ENCODE measurements at places on chromosomes 2 and 18. TPM values are rescaled to one million over a fixed set of nuclear protein-coding genes. Genes with fewer than 3 reads are reported as not detected.
A peak's percentile ranks its signal among the peaks of the same experiment; 100 is the strongest.

DNA sequence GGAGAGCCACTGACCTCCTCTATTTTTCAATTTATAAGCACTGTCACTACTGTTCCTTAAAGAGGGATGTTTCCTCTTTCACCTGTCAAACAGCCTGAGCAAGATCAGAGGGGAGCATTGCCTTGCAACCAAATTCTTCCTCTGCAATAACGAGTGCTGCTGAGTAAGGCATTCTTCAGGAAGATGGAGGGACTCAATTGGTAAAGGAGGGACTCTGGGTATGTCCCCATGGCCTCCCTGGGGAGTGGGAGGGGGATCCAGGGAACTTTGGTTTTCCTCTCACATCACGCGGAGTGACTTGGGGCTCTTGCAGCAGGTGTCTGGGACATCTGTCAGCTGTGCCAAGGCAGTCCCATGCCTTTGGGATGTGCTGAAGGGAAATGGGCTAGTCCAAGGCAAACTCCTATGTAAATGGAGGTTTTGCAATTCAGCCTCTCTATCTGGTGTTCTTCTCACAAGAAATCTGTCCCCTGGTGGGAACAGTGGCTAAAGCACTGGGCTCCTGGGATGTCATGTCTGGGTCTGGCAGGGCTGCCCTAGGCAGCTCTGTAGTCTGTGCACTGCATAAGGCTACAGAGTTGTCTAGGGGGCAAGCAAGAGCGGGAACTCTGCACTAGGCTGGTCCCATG lies 14.4 kb upstream of the HES6 start:
- no peak for DNase-seq

DNA sequence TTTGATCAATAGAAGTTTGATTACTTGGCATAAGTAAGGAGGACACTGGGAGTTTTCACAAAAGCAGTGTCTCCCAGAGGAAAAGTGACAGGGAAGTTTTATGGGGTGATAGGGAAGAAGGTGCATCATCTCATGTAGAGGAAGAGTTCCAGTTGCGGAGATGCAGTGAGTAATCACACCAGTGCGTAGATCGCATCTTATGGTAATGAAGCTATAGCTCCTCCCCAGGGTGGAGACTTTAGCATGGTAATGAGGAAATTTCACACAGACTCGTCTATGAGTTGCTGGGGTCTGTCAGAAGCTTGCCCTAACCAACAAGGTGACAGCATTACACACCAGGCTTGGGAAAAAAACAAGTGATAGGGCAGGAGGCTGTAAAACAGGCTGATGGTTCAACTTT lies 49.0 kb downstream of the KYNU start:
- no peak for DNase-seq

DNA sequence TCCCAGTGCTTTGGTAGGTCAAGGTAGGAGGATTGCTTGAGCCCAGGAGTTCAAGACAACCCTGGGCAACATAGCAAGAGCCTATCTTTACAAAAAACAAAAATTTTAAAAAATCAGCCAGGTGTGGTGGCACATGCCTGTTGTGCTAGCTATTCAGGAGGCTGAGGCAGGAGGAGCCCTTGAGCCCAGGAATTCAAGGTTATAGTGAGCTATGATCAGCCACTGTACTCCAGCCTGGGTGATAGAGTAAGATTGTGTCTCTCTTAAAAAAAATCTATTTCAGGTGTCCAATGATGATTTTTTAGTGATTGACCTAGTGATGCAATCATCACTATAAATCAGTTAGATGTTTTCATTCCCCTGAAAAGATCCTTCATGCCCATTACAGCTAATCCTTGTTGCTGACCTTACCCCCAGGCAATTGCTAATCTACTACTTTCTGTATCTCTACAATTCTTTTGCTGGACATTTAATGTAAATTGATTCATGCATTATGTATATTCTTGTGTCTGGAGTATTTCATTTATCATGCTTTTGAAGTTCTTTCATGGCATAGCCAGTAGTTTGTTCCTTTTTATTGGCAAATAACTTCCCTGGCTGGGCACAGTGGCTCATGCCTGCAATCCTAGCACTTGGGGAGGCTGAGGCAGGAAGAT lies 10.3 kb downstream of the MOCOS start:
- DNase-seq: no peak

DNA sequence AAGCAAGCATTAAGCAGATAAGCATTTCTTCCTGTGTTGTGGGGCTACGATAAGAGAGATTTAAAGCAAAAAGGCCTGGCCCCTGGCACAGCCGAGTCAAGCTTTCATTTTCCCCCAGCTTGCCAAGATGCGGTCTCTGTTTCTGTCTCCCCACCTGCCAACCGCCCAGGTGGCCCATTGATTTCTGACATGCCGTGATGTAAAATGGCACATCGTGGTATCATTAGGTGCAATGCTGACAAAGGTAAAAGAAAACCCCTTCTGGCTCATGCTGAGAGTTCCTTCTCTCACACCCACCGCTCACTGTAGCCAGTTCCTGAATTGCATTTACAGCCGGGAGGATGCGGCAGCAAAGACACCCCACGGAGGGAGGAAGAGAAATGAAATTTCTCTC lies 62.8 kb downstream of the BOD1L2 start:
- DNase-seq: no peak

GRCh38 chr2:216283038-216283900 lies 89.0 kb downstream of the MARCHF4 start:
- DNase-seq: no peak

DNA sequence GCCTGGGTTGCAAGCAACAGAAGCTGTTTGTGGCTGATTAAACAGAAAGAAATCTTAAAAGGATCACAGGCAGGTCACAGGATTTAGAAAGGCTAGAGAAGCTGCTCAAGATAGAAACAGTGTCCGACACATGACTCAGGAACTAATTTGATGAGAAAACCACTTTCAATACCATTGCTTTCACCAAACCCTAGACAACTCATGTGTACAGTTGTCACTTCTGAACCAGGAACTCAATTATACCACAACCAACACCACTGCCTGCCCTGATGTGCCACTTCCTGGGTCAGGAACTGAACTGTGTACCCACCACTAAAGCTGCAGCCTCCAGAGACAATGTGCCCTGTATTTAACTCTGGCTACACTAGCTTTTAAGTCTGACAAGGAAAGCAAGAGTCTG lies 56.0 kb downstream of the TMEM247 start:
- no peak for DNase-seq

- DNase-seq: no peak
Observed at GRCh38 chr18:48229552-48229981, 179.6 kb downstream of the ZBTB7C start.

DNA sequence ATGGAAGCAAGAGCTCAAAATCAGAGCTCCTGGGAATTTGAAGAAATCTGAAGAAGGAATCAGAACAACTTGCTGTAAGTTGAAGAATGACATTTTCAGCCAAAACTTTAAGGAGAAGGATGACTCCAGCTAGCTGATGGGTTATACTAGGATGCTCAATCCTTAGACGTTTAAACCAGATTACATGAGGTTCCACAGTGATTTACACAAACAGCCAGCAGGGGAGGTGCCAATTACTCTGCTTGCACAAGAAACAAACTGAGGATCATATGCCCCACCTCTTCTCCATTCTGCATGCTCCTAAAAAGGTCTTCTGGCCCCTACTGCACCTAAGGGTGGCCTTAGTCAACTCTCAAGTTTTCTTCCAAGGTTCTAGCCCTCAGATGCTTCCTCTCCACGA lies 47.9 kb upstream of the PCBP1 start:
- no peak for DNase-seq

DNA sequence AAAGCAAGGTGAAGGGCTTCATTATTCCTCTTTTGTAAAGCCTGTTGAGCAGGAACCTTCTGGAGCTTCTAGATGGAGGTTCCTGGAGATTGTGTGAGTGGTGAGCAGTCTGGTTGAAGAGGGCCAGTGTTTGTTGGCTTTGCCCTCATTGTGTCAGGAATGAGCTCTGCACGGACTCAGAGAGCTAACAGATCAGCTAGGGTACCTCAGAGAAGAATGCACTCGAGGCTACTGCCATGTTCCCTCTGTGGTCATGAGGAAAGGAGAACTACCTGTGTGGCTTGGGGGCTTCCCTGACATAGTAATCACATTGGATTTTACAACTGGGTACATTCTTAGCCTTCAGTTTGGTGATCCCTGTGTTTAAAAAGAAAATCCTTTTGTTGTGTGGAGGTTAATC lies 46.6 kb downstream of the SPTBN1 start:
- DNase-seq: no peak

DNA sequence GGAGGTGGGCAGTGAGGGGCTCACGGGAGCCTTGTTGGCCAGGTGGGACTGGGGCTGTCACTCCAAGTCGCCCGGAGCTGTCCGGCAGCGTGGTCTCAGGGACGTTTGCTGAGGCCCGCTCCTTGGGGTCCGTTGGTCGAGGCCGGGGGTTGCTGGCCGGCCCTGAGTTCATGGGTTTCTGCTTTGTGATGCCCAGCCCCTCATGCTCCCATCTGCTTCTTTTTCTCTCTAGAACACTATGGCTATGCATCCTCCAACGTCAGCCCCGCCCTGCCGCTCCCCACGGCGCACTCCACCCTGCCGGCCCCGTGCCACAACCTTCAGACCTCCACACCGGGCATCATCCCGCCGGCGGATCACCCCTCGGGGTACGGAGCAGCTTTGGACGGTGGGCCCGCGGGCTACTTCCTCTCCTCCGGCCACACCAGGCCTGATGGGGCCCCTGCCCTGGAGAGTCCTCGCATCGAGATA lies 14.5 kb downstream of the NFATC1 start:
- DNase-seq: no peak

DNA sequence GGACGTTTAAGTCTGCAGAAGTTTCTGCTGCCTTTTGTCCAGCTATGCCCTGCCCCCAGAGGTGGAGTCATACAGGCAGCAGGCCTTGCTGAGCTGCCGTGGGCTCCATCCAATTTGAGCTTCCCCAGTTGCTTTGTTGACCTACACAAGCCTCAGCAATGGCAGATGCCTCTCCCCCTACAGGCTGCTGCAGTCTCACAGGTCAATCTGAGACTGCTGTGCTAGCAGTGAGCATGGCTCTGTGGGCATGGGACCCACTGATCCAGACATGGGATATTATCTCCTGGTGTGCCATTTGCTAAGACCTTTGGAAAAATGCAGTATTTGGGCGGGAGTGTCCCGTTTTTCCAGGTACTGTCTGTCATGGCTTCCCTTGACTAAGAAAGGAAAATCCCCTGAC lies 726.0 kb downstream of the ERBB4 start:
- no peak for DNase-seq

- DNase-seq: no peak
Observed at GRCh38 chr2:240324312-240325015, 111.0 kb upstream of the GPC1 start.

GRCh38 chr2:200310545-200310971 lies 4.1 kb downstream of the SPATS2L start:
- peak; percentile 42 for DNase-seq

DNA sequence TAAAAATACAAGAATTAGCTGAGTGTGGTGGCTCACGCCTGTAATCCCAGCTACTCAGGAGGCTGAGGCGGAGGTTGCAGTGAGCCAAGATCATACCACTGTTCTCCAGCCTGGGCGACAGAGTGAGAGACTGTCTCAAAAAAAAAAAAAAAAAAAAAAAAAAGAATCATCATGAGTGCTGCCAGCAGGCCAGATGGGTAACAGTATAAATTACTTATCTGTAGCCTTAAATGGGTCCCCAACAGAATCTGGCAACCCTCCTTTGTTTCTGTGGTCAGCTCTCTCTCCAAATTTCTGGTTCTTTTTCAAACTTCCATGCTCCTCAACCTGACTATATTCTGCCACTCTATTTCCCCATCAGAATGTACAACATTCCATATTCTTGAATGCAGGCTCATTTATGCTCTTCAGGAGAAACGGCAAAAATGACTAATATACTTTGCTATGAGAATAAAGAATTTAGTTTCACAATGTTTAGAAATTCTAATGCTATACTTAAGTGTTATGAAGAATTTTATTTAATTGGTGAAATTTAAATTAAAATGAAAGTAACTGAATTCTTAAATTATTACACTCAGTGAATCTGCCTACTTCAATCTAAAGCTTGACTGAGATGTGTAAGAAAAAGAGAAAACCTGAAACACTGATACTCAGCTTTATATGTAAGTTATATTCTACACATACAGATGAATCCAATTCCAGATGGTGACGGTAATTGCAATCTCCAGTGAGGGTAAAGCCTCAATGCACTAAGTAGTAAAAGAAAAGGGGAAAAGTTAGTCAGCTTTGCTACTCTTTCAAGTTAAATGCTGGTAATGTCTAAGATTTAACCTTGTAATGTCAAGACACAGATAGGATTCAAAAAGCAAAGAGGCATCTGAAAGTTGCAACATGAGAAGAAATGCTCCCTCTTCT lies 24.8 kb downstream of the LPIN2 start:
- no peak for DNase-seq

DNA sequence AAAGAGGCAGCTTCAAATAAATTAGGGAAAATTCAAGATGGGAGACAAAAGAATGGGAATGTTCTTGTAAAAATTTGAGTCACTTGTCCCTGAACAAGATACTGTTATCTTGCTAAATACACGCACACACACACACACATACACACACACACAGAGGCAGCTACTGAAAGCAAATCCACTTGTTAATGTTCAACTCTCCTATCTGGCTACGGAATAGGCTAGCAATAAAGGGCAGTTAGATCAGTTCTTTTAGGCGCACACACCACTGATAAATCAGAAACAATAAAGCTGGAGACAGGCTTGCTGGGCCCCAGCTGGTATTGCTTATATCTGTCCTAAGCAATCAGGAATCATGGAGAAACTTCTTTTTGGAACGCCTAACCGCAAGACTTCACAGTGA lies 461.6 kb downstream of the BCL11A start:
- DNase-seq: no peak

DNA sequence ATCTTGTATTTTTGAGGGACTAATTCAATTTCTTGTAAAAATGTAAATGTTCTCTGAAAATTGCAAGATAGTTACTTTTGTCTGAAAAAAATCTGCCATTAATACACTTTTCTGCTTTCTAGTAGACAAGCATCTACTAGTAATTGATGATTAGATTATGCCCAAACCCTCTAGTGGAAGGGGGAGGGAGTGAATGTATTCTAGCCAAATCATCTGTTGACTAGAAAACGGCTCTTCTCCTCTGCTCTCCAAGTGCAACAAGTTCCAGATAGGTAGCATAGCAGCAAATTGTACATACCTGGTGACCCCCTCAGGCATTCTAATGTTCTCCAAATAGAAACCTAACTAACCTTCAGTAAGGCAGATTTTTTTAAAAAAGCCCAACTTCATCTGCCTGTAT lies 58.6 kb downstream of the RELCH start:
- no peak for DNase-seq

- DNase-seq: no peak
Observed at GRCh38 chr2:75044291-75044690, 85.8 kb downstream of the POLE4 start.

Gene TEKT4
- total RNA-seq: not detected

Gene TAF1B
- 6.7 TPM for total RNA-seq

Gene IL1F10
- total RNA-seq: not detected

Gene SLC14A1
- not detected for total RNA-seq

Gene FIGLA
- not detected for total RNA-seq

Gene MYL12A
- 195 TPM for total RNA-seq

Gene ZNF521
- total RNA-seq: 442 TPM

Gene ALK
- 0.88 TPM for total RNA-seq

Gene TMEM163
- total RNA-seq: 45.8 TPM

Gene LHCGR
- not detected for total RNA-seq

Data from cardiac muscle cell (in vitro differentiated cells and primary cell).